NCI-H1417 treated with DMSO at 0.1 percent for 48 hours (cell line): ENCODE measurements at places on chromosomes 5 and 9.

GRCh38 chr9:16871336-16872151, 1.1 kb upstream of the BNC2 start:
- DNase-seq: no peak

DNA sequence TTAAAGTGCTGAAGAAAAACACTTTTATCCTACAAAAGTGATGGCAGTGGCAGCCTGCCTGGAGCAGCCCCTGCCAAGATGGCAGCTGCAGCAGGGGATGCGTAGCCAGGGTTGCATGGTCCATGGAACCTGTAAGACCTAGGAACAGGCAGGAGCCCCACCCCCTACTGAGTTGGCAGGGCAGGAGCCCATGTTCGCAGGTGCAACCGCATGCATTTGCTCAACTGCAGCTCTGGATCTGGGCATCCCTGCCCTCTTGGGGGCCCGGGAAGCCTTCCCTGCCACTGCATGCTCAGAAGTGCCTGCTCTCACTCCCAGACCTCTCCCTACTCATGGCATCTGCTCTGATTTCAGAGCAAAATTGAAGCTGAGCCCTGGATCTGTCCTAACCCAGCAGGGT, 779.6 kb downstream of the CDH18 start:
- DNase-seq: no peak

DNA sequence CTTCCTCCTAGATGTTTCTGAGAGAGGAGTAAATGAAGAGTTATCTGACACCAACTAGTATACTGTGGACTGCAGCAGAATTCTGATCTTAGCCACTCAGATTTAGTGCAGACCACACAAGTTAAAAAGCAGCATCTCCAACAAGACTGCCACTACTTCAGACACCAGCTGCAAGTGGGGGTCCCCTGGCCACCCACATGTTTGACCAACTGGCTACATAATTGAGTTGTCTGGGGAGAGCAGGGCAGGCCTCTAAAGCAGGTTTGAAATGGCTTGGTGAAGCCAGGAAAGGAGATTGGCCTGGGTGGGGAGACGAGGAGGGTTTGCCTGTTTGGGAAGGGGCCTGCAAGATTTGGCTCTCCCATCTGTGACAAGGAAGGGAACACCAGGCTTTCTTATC, 40.5 kb upstream of the FAM81B start:
- DNase-seq: no peak

GRCh38 chr9:78753039-78753438, 456.1 kb downstream of the PSAT1 start:
- DNase-seq: no peak

DNA sequence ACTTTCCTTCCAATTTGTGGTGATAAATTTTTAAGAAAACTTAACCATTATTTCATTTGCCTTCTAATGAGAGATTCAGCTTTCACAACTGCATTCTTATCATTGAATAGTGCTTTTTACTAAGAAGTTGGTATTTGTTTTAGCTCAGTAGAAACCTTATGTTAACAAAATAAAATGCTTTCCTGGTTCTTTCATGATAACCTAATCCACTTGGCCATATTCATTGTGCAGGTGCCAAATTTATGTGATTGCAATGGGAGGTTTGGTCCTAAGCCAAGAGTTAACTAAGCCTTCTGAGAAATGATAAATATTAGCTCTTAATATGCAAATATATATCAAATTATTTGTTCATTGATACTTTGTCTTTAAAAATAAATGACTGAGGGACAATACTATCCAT, 141.1 kb upstream of the TLE4 start:
- no peak for DNase-seq

DNA sequence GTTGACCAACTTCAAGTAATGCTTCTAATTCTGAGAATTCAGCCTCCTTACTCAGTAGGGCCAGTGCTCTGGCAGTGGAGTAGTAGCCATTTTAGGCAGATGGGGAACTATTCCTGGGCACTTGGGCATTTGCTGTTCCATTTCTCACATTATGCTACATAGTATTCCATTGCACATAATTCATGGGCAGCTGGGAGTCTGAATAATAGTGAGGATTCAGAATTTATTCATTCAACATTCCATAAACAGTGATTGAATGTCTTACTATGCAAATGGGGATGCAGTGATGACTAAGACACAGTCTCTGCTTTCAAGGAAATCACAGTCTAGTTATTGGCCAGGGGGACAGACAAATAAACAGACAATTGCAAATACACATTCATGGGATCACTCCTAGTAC, 301.0 kb upstream of the KCNN2 start:
- no peak for DNase-seq

GRCh38 chr9:93910598-93910997, 44.6 kb downstream of the BARX1 start:
- no peak for DNase-seq
